ENCODE measurements at places on chromosomes 12 and 14.

GRCh38 chr12:77214136-77214535 is 148.8 kb upstream of the E2F7 start:
- no peak for DNase-seq

GRCh38 chr12:68538726-68539614 is 71.7 kb upstream of the RAP1B start:
- peak; percentile 60 for DNase-seq

GRCh38 chr14:65356327-65356836 is 56.1 kb upstream of the FUT8 start:
- no peak for DNase-seq

GRCh38 chr12:1581973-1582708 is 12.2 kb downstream of the FBXL14 start:
- peak; percentile 66 for DNase-seq

DNA sequence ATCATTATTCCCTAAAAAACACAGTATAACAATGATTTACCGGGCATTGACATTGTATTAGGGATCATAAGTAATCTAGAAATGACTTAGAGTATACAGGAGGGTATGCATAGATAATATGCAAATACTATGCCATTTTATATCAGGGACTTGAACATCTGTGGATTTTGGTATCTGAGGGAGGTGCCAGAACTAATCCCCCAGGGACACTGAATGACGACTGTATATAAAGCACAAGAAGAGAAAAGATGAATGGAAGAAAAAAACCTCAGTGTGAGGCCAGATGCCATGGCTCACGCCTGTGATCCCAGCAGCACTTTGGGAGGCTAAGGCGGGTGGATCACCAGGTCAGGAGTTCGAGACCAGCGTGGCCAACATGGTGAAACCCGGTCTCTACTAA is 25.5 kb upstream of the COX6A1 start:
- no peak for DNase-seq

GRCh38 chr12:3045989-3046388 is 31.2 kb upstream of the TSPAN9 start:
- DNase-seq: no peak

DNA sequence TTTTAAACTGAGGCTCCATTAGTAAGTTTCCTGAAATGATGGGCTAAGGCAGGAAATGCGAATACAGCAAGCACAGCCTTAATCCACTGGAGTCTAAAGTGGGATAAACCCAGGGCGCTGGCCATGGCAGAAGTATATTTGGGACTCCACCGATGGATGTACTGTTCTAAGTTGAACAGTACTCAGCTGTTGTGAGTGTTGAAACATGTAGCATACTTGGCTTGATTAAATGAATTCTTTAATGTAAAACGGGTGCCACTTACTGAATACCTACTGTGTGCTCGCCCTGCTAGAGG is 996 bp downstream of the SSPN start:
- peak; percentile 90 for DNase-seq

- no peak for DNase-seq
Measured at GRCh38 chr14:55540847-55541773, 38.9 kb upstream of the KTN1 start.

DNA sequence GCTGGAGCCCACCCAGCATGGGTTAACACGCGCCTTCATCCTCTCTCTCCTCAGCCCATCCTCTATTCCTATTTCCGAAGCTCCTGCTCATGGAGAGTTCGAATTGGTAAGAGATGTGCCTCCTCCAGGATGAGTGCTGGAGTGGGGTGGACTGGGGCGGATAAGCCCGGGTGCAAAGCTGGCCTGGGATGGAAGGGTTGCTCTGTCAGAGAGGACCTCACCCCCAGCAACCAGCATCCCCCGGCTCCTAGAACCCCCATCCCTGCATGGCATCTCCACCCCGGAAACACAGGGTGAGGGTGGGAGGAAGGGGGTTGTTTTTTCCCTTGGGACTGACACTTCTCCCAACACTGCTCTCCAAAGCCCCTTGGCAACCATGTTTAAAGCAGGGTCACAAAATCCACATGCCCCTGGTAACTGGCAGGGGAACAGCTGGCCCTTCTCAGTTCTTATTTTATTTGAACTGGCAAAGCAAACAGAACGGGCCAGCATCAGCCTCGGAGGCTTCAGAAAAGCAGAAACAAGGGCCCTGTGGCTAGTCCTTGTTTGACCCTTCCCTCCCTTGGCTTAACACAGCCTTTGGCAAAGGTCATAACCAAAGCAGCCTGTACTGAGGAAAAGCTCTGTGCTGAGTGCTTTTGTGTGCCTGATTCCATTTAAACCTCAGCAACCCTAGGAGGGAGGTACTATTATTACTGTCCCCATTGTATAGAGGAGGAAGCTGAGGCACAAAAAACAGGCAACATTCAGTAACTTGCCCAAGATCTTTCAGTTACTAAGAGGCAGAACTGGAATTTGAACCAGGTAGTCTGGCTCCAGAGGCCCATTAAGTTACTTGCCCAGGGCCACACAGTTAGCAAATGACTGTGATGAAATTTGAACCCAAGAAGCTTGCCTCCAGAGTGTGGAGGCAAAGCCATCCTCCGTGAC is 4.2 kb downstream of the GSTZ1 start:
- DNase-seq: no peak

All from umbilical cord (tissue), 2 donors.